Ovary (tissue), 10 donors: ENCODE measurements at places on chromosomes 12 and 14.

- no peak for DNase-seq
Measured at GRCh38 chr12:1803736-1804135, 16.6 kb upstream of the LRTM2 start.

DNA sequence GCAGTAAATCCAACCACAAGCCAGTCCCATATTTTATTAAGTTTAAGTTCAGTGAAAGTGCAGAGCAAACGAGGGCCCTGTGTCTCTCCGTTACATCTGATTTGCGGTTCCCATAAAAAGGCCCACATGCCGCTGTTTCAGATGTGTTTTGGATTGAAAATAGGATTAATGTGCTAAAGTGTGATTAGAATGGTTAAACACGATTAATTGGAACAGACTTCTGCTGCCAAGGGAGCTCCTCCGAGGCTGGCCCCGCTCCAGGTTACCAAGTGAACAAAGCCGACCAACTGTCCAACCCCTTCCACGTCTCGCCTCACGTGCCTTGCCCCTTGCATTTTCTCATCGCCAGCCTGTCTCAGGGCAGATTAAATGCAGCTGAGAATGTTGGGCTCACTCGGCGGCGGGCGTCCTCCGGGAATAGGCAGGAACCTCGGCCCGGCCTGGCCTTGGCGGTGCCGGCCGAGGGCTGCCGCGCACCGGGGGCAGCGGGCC lies 166.5 kb upstream of the GSC start:
- DNase-seq = peak; percentile 85

- DNase-seq = no peak
Measured at GRCh38 chr14:68813318-68813838, 20.5 kb upstream of the ZFP36L1 start.

- DNase-seq = no peak
Measured at GRCh38 chr12:48998497-48999353, 450 bp downstream of the DDN start.

GRCh38 chr12:31752450-31752849 lies 23.6 kb upstream of the AMN1 start:
- DNase-seq = no peak

GRCh38 chr12:123676616-123677320 lies 5.9 kb downstream of the TCTN2 start:
- DNase-seq = no peak

DNA sequence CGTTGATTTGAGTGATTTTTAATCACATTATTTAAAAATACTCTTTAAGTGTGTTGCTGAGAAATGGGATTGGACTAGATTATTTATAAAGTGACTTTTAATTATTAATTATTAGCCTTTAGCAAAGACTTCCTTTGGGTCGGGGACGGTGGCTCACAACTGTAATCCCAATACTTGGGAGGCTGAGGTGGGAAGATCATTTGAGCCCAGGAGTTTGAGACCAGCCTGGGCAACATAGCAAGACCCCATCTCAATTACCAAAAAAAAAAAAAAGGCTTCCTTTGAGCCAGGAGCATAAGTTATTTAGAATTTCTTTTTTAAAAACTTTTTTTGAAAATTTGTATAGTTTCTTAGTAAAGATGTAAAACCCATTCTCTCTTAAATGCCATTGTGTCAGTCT lies 8.8 kb downstream of the CHURC1 start:
- DNase-seq = no peak

- no peak for DNase-seq
Measured at GRCh38 chr12:43675048-43675904, 83.3 kb downstream of the PUS7L start.

DNA sequence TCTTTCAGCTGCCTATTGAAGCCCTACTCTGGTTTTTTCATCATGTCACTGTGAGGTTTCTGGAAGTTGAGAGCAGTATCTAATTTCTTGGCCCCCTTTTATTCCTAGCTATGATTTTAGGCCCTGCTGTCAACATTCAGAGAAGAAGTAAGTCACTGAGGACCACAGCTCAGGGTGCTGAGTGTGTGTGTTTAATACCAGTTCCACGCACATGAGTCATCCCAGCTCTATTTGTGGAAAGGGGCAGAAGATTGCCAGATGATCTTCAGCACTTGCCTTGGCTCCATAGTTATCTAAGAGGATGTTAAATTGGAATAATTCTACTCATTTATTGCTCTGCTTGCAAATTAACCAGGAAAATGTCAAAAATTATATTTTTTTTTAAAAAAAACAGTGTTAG lies 65.5 kb upstream of the SLC38A4 start:
- DNase-seq = no peak

DNA sequence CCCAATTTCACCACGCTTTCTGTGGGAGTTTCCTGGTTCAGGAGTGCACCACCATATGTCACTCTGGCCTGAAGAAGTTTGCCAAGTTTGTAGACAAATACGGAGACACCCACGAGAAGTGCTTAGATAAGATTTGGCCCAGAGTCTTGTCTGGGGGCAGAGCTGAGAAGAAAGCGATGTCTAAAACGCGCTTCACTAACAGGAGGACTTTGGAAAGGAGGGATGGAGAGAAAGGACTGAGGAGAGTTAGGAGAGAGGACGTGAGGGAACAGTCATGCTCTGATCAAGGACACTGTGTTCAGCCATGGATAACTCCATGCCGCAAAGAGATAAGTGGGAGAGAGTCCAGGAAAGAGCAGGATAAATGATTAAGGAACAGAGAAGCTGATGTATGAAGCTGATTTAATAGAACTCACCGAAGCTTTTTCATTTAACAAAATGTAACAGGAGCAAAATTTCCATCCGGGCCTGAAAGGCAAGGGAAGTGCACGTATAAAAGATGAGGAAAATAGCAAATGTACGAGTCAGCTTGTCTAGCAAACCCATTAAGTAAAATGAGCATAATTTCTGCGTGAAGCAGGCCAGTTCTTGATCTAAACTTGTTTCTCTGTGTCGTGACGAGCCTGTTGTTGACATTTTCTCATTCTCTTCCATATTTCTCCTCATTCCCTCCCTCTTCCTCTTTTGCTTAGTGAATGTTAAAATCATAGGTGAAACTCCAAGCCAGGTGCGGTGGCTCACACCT lies 23.4 kb upstream of the MAP3K9 start:
- peak; percentile 30 for DNase-seq

DNA sequence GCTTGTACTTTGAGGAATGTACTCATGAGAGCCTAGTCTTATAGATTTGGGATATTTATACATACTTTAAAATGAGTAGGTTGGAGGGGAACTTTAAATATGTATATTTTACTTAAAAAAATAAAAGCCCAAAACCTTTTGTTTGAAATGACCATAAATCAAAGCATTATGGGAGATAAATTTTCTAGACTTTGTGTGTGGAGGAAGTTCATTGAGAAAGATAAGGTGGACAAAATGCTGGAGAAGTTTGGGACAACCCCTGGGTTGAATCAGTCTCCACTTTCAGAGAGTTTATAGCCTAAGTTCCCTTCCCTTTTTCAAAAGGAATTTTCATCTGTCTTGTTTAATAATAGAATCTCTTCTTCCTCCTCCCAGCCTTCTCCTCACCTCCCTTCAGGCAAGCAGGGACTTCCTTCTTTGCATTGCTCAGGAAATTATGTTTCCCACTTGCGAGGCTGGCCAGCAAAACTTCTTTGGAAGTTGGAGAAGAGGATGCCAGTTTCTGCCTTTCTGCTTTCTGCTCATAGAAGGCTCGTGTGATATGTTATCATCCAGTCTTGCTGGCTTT lies 54.2 kb downstream of the CHST11 start:
- no peak for DNase-seq

DNA sequence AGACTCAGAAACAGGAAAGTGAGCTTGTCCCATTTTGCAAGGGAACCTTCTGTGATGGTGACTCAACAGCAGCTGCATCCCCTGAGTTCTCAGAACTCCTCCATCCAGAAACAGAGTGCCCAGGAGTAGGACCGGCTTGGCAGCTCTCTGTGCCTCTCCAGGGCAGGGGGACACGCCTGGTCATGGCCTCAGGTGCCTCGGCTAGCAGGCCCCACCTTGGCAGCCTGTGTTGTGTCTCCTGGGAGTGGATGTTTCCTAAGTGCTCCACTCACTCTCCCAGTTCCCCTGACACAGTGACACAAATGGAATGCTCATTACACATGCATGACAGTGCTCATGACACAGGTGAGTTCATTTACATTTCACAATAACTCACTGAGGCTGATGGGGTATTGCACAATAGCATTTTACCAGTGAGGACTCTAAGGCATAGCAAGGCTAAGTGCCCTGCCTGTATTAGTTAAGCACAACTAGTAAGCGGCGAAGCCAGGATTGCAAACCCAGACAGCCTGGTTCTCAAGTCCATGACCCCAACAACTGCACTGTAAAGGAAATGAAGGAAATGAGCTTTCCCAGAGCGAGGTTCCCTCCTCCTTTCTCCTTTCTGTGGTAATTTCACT lies 47.4 kb downstream of the CALM1 start:
- DNase-seq = no peak

DNA sequence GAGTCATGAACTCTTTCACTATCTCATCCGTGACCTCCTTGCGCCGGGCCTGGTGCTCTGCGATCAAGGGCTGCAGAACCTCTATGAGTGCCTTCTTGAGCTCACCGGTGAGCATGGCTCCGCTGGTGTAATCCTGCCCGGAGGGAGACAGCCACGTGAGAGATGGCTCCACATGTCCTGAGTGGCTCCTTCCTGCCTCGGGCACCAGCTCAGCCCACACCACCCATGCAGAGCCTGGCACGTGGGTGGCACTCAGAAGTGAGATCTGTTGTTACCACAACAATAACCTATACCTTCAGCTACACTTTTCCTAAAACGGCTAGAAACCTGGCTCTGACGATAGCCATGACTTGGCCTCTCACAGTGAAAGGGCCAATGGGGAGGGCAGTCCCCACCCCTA lies 11.8 kb downstream of the SLC25A47 start:
- DNase-seq = peak; percentile 3

DNA sequence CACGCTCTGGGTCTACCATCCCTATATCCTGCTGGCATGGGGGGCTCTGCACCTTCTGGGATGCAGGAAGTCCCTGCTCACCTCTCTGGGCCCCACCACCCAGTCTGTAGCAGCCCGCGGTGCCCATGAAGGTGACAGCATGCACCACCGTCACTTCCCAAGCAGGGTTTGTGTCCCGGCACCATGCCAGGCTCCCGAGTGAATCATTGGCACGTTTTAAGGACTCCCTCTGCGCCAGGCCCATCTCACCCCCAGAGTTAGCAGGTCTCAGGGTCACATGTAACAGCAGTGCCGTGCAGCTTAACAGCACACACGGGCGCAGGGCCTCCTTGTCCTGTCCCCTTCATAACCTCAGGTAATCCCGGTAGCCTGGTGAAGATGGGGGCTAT lies 19.9 kb downstream of the SETD1B start:
- DNase-seq = no peak

GRCh38 chr12:42192258-42192657 lies 45.8 kb downstream of the YAF2 start:
- DNase-seq = no peak

GRCh38 chr14:91373591-91374254 lies 43.9 kb downstream of the CCDC88C start:
- no peak for DNase-seq

- DNase-seq = peak; percentile 81
Measured at GRCh38 chr12:54126029-54126695, 62.6 kb downstream of the SMUG1 start.

DNA sequence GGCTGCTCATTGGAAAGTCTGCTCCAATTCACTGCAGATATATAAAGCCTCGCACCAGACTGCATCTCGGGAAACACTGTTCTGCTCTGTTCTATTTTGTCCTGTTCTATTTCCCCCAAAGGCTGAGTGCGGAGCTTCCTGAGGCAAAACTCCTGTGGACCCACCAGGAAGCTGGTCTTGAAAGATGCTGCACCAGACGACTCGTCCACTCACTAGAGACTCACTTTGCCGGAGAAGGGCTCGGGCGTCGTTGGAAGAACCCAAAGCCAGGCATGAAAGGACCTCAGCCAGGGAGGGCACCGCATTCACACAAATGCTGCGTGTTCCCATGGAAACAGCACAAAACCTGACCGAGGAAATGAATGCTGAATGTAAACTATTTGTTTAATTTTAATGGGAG lies 331.2 kb upstream of the SFSWAP start:
- no peak for DNase-seq

- DNase-seq = no peak
Measured at GRCh38 chr12:132513070-132513398, 23.1 kb downstream of the FBRSL1 start.

DNA sequence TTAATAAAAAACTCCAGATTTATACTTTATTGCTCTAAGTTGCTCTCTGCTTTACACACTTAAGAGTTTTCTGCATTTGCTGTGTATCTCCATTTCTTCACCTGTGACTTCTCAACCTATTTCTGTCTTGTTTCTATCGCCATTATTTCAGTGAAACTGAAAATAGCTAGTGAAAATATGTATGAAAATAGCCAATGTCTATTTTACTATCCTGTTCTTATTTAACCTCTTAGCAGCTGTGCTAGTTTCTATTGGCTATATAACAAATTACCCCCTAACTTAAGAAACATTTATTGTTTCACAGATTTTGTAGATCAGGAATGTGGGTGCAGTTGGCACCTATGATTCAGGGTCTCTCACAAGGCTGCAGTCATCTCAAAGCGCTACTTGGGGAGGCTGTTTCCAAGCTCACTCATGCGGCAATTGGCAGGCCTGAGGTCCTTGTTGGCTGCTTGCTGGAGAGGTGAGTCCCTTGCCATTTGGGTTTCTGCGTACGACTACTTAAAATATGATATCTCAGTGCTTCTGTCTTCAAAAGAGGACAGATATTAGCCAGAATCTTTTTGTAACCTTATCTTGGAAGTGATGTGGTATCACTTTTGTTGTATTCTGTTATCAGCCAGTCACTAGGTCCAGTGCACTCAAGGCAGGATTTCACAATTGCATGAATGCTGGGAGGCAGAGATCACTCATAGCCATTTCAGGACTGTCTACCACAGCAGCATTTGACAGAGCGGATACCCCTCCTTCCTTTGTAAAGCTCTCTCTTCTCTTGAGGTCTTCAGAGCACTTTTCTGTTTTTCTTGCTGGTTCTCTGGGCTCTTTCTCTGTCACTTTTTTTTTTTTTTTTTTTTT lies 7.2 kb downstream of the ERC1 start:
- no peak for DNase-seq

DNA sequence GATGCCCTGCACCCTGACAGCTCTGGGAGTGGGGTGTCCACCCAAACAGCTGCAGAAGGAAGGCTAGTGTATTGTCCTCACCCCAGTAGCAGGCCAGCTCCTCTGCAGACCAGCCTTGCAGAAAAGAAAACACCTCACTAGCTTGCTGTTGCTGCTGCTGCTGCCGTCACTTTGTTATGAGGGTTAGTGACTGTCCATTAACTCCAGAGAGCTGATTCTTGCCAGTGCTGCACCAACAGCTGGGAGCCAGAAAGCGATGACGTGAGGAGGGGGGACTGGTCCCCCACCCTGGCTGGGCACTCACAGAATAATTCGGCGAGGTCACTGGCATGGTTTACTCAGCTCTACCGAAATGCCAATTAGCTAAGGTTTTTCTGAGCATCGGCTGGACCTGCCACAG lies 2.8 kb downstream of the SYNDIG1L start:
- no peak for DNase-seq

- peak; percentile 56 for DNase-seq
Measured at GRCh38 chr12:67649570-67650387, 1.2 kb downstream of the DYRK2 start.

DNA sequence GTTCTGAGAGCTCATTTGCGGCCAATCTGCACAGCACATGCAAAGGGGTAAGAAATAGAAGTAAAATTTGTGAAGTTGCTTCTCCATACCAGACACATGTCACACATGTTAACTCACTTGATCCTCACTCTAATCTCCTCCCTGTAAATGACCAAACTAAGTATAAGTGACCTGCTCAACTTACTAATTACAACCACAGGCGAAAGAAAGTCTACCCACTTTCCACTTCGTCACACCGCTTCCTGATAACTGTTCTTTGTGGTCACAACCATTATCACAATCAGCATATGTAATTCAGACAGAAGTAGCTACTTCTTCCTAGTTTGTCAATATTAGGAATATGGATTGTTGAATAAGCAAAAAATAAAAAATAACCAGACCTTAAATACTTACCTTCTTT lies 293.7 kb upstream of the CLEC14A start:
- no peak for DNase-seq
